ENCODE measurements at places on chromosomes 2 and 18. TPM values are rescaled to one million over a fixed set of nuclear protein-coding genes. Genes with fewer than 3 reads are reported as not detected.

GRCh38 chr2:88058191-88058590 lies 2.6 kb upstream of the KRCC1 start:
- H3K4me1 ChIP-seq = peaks cover 36% of the 10 kb centered on the region
- no peaks in the 10 kb centered on the region for H3K36me3 ChIP-seq
- no peak overlapping the region for H3K4me3 ChIP-seq
- no peak overlapping the region for H3K27ac ChIP-seq

DNA sequence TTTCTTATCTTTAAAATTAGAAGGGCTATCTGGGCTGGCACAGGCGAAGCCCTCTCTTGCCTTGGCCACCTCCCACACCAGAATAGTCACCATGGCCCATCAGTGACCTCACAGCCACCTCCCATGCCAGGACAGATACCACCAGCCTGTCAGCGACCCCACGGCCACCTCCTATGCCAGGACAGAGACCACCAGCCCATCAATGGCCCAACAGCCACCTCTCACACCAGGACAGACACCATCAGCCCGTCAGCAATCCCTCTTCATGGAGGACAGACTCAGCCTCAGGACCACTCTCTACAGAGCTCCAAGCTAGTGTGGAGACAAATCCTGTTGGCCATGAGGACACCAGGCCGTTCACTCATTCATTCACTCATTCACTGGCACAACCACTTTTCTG lies 74.6 kb downstream of the ASB1 start:
- peaks cover 2% of the 10 kb centered on the region for H3K27me3 ChIP-seq
- no peak overlapping the region for H3K27ac ChIP-seq
- H3K4me3 ChIP-seq = no peak overlapping the region
- no peaks in the 10 kb centered on the region for H3K4me1 ChIP-seq

GRCh38 chr2:72089537-72089936 lies 58.1 kb downstream of the CYP26B1 start:
- no peak for DNase-seq
- H3K4me1 ChIP-seq = no peaks in the 10 kb centered on the region
- peaks cover 3% of the 10 kb centered on the region for H3K27me3 ChIP-seq
- no peak overlapping the region for H3K27ac ChIP-seq

DNA sequence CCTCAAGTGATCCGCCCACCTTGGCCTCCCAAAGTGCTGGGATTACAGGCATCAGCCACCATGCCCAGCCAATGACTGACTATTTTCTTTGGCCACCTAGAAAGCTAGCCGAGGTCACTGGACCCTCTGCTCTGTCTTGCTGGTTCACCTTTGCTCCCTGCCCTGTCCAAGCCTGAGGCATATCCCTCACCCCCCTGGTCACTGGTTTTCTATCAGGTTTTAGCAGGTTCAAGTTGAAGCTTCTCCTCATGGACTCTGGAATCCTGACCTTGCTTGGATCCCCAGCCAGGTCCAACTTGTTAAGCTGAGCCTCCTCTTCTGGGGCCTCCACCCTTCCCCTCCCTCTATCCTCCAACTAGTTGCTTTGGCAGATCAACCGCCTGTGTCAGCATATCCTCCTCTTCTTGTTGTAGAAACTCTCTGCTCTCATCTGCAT lies 33.4 kb downstream of the PAX8 start:
- H3K4me1 ChIP-seq = peaks cover 19% of the 10 kb centered on the region
- DNase-seq = no peak
- no peaks in the 10 kb centered on the region for H3K36me3 ChIP-seq
- H3K27ac ChIP-seq = no peak overlapping the region
- H3K4me3 ChIP-seq = no peak overlapping the region

Gene CCDC85A
- not detected for polyA plus RNA-seq

Gene SERPINB4
- not detected for polyA plus RNA-seq

Gene SUCLG1
- polyA plus RNA-seq = 99.2 TPM

Gene MOGAT1
- not detected for polyA plus RNA-seq

Measured in immature natural killer cell (primary cell).